ENCODE measurements at places on chromosomes 7 and 10. TPM values are rescaled to one million over a fixed set of nuclear protein-coding genes. Genes with fewer than 3 reads are reported as not detected.
A peak's percentile ranks its signal among the peaks of the same experiment; 100 is the strongest.

- no peak for DNase-seq
Observed at GRCh38 chr7:79968894-79969293, 165.7 kb upstream of the GNAI1 start.

- no peak for DNase-seq
Observed at GRCh38 chr10:79099898-79100448, 31.2 kb downstream of the ZMIZ1 start.

GRCh38 chr7:1061180-1061579 is 16.8 kb downstream of the GPR146 start:
- peak; percentile 68 for DNase-seq

DNA sequence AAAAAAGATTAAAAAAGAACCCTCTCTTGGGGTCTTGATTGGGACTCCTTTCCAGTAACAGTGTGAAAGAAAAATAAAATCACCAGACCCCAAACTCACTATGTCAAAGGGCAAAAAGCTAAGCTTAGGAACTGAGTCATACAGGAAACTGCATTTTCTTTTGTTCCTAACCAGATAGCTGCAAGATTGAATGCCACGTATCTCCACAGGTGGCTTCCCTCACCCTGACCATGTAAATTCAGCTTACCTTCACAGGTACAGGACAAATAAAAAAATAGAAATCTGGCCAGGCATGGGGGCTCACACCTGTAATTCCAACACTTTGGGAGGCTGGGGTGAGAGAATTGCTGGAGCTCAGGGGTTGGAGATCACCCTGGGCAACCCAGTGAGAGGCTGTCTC is 32.5 kb upstream of the EIF4H start:
- no peak for DNase-seq

- DNase-seq, result no peak
Observed at GRCh38 chr10:49152663-49153062, 18.8 kb upstream of the FAM170B start.

DNA sequence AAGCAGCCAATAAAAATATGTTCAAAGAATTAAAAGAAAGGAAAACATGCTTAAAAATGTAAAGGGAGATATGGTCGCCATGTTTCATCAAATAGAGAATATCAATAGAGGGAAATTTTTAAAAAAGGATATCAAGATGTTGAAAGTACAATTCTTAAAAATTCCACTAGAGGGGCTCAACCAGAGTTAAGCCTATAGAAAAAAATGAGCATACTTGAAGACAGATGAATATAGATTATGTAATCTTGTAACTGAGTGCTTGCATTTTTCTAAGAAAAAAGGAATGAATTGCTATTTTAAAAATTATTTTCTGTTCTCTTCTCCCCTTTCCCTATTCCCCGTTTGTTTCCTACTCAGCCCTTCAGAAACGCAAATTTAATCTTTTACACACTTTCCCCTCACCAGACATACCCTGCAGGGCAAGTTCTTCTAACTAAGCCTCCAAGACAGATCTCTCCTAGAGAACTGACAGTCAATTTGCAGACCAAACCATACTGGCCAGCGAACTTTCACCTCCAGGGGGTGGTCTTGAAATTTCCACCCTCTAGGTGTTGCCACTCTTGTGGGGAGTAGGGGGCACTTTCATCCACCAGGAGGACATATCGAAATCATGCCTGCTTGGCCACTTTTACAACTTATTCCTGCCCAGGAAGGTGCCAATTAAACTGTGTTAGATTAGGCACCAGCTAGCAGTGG is 67.7 kb downstream of the NSUN6 start:
- DNase-seq, result no peak

GRCh38 chr7:13743226-13743625 is 246.2 kb downstream of the ETV1 start:
- DNase-seq, result no peak

- no peak for DNase-seq
Observed at GRCh38 chr7:135682191-135682590, 19.9 kb downstream of the STMP1 start.

DNA sequence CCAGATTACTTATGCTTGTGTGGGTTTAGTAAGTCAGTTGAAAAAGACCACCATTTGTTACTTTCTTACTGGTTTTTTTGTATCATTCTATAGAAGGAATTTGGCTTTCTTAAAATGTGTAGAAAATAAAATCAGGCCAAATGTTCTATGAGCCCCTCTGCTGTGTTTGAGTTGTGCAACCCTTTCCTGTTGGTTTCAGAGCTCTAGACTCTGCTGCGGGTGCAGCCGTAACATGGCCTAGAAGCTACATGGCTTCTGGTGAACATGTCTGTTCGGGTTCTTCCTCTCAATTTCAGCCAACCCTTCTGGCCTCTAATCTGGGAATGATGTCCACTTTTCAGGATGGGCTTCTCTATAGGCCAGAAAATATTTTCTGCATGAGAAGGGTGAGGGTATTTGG is 56.6 kb upstream of the RAB18 start:
- DNase-seq, result no peak

- DNase-seq, result no peak
Observed at GRCh38 chr7:133652547-133652946, 399.7 kb downstream of the EXOC4 start.

- DNase-seq, result peak; percentile 56
Observed at GRCh38 chr7:44541028-44541869, at the start of gene NPC1L1. Gene NPC1L1 (minus strand): TSS chr7:44541330. CDS start chr7:44541259, 71 bp downstream.

PIK3CG gene
- total RNA-seq, result 0.03 TPM

GRCh38 chr10:51159841-51160240 is 85.6 kb downstream of the PRKG1 start:
- no peak for DNase-seq

DPCD gene
- 33.4 TPM for total RNA-seq

DNA sequence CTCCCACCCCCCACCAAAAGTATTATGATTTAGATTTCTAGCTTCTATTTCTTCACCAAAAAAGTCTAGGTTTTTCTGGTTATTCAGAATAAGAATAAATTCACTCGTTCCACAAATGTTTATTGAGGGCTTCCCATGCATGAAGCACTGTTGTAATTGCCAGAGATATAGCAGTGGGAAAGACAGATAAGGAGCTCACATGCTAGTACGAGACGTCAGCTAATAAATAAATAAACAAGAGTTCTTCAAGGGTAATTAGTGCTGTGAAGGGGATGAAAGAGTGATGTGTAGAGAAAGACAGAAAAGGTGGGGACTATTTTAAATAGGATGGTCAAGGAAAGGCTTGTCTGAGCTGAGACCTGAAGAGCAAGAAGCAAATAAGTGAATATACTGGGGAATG is 38.1 kb upstream of the SEPTIN7 start:
- no peak for DNase-seq

DNA sequence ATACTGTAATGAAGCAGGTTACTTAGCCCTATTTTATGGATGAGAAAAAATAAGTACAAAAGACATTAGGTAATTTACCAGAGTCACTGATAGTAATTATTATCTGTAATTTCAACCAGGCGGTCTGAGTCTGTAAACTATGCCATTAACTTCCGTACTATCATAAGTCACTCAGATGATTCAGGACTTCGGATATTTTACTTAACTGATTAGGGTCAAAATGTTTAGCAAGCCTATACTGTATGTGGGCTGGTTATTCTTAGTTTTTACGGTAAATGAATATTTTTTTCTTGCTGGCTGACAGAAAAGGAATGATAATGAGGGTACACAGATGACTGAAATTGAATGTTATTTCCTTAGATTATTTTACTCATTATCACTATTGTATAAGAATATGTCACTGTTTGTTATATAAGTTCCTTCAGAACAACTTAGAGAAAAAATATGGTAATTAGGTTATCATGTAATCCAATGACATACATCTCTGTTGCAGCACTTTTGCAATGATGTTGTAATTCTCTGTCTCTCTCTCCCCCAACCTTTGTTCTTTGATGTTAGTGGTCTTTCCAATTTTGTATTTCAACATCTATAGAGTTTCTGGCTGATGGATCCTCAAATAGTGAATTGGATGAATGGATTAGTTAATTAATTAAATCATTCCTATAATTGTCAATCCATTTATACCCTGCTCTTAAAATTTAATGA is 165.6 kb downstream of the ZEB1 start:
- no peak for DNase-seq

RPEL1 gene
- not detected for total RNA-seq

SPDYE2B gene
- not detected for total RNA-seq

PLAC9 gene
- 5.1 TPM for total RNA-seq

DNA sequence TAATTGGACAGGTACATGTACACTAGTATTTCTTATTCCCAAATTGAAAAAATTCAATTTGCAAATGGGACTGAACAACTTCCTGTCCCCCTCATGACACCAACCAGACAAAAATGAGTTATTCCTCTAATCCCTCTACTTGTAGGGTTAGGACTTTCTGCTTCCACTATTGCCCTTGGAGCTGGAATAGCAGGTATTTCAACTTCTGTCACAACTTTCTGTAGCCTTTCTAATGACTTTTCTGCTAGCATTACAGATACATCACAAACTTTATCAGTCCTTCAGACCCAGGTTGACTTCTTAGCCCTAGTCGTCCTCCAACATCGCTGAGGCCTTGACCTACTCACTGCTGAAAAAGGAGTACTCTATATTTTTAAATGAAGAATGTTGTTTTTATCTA is 6.4 kb downstream of the CYP3A7 start:
- no peak for DNase-seq

RBM20 gene
- 0.15 TPM for total RNA-seq

GRCh38 chr7:73858807-73859206 is 2.2 kb upstream of the TMEM270 start:
- DNase-seq, result no peak

PNLIP gene
- not detected for total RNA-seq

- peak; percentile 12 for DNase-seq
Observed at GRCh38 chr7:120460949-120461348, 188.0 kb downstream of the KCND2 start.

KAZALD1 gene
- total RNA-seq, result 22.0 TPM

DNA sequence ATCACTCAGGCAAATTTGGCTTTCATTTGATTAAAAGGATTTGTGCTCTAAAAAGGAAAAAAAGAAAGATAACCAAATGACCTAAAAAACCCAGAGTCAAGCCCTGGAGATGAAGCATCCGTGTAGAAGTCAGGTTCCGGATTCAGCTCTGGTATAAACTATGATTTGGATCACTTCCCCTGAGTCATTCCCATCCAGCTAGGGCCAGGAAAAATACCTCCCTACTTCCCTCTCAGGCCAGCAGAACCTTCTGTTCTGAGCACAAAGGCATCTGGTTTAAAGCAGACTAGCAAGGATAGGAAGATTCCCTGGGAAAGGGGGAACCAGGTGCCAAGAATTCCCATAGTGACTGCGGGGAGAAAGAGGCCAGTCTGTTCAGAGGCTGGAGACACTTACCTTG is 25.7 kb upstream of the NDST2 start:
- DNase-seq, result no peak

GRCh38 chr7:106772655-106773108 is 92.4 kb upstream of the PIK3CG start:
- no peak for DNase-seq

GRCh38 chr10:63227207-63227895 is 94.2 kb downstream of the NRBF2 start:
- no peak for DNase-seq

GPR26 gene
- 0.07 TPM for total RNA-seq

- DNase-seq, result no peak
Observed at GRCh38 chr7:104206841-104207240, 972 bp downstream of the ORC5 start.

MMP21 gene
- not detected for total RNA-seq

- DNase-seq, result no peak
Observed at GRCh38 chr7:132004529-132004928, 448.1 kb upstream of the PODXL start.

DNA sequence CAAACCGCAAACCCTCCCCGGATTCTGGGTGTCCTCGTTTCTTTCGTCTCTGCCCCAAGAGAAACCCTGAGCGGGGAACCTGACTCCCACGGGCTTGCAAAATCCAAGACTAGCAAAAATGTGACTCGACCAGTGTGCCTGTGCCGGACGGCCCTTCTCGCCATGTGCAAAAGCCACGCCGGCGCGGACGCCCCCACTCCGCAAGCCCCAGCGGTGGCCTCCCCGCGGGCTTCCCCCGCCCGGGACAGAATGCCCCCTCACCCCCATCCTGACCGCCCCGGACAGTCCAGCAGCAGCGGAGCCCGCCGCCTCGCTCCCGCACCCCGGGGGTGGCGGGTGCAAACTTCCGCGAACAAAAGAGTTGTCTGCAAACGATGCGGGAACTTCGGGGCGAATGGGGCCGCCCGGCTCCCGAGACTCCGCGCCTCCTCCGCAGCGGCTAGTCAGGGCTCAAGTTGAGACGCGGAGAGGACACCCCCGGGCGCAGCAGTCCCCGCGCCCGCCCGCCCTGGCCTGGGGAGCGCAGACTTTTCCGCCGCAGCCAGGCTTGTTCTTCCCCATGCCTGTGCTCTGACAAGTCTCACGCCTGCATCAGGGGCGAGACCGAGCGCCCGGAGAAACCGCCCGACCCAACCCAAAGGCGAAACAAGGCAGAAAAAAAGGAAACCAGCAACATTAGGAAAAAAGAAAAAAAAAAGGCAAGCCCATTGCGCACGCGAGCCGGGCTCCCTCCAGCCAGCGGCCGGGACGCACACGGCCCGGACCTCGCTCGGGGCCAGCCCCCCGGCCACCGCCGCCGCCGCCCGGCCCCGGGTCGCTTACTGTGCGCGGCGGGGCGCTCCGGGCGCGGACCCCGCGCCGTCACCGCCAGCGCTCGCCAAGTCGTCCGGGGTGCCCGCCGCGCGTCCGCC is 732 bp downstream of the FAM53B start:
- DNase-seq, result peak; percentile 82

- DNase-seq, result no peak
Observed at GRCh38 chr10:123355748-123356481, 201.7 kb downstream of the BUB3 start.

SLC16A9 gene
- 5.7 TPM for total RNA-seq

- no peak for DNase-seq
Observed at GRCh38 chr10:79943871-79944270, 5.0 kb downstream of the SFTPD start.

GRCh38 chr10:32060347-32060746 is 4.1 kb upstream of the KIF5B start:
- DNase-seq, result no peak

FGL2 gene
- not detected for total RNA-seq

GRCh38 chr10:117503244-117504205 is 39.0 kb upstream of the EMX2 start:
- DNase-seq, result no peak

- peak; percentile 47 for DNase-seq
Observed at GRCh38 chr7:73905360-73905759, 44.4 kb downstream of the TMEM270 start.

PTN gene
- total RNA-seq, result 17.3 TPM

GRCh38 chr7:133139350-133139749 is 57.5 kb upstream of the CHCHD3 start:
- DNase-seq, result peak; percentile 50

TCERG1L gene
- 5.4 TPM for total RNA-seq

- DNase-seq, result peak; percentile 79
Observed at GRCh38 chr7:43112459-43112940, at the start of gene HECW1. Gene HECW1 (plus strand): TSS chr7:43112647. CDS start chr7:43243906, 131,259 bp downstream.

ABCB1 gene
- not detected for total RNA-seq
